Small intestine (tissue), 16 donors: ENCODE measurements at places on chromosomes 2 and 18. TPM values are rescaled to one million over a fixed set of nuclear protein-coding genes. Genes with fewer than 3 reads are reported as not detected.

GRCh38 chr2:212142631-212143030 is 396.0 kb downstream of the ERBB4 start:
- DNase-seq, result no peak

DNA sequence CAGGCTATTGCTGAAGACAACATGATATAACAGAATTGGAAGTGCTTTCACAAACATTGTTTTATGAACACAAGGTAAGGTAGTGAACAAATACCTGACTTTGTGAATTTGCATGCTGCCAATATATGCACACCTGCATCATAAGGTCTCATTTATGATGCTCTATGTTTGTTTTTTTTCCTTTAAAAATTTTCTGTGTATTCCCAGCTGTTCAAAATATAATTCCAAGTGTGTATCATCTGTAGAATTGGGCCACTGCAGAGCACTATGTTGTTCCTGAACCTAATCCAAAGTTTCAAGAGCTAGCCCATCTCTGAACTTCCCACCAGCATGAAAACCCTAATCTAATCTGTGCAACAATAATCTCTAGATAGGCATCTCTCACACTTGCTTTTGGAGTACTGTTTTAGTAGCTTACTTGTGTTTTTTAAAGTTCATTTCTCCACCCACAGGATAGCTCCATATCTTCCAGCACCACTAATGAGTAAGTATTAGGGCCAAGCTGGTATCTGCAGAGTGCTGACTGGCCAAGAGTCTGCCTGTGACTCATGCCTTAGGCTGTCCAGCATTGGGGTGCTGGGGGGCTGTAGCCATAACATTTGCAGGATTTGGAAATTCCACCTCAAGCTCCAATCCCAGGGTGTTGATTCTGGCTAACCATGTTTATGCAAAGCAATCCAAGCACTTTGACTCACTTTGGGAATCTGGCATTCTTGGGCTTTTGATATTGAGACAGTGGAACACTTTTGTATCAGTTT is 208.2 kb upstream of the REV1 start:
- DNase-seq, result no peak

- no peak for DNase-seq
Measured at GRCh38 chr2:177261116-177262060, 3.1 kb downstream of the NFE2L2 start.

GRCh38 chr2:240856151-240856980 is 12.3 kb upstream of the AGXT start:
- peak; percentile 37 for DNase-seq

Gene RUFY4
- polyA plus RNA-seq, result 0.25 TPM

DNA sequence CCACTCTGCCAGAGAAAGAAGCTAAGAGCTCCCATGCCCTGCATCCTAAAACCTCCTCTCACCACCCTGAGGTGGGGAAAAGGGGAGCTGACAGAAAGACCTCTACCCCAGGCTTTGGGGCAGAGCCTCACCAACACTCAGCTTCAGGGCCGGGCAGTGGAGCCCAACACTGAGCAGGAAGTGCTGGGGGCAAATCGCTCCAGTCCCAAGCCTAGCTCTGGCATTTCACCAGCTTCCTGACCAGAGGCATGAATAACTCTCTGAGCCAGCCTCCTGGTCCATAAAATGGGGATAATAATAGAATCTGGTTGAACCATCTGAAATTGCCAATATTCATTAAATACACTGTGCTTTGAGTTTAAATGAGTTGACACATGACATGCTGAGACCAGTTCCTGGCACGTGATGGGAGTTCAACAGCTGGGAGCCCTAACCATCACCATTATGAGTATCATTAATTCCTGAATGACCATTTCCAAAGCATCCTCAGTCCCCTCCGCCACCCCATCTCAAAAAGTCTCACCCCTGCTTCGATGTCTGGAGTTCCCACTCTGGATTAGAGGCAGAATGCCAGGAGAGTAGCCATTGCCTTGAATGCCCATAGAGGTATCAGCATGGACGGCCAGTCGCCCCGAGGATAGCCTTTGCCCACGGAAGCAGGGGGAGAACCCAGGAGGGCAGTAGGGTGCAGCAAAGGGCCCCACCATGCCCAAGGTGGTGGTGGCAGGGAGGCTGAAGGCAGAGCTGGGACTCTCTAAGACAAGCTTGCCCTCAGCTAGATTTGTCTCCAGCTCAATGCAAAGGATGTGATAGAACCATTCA is 153.4 kb downstream of the TNS1 start:
- no peak for DNase-seq

- DNase-seq, result no peak
Measured at GRCh38 chr18:51092117-51092516, 62.1 kb downstream of the SMAD4 start.

- DNase-seq, result no peak
Measured at GRCh38 chr2:64220894-64221617, 76.8 kb upstream of the PELI1 start.

GRCh38 chr2:173793709-173794565 is 171.2 kb downstream of the SP3 start:
- peak; percentile 58 for DNase-seq

DNA sequence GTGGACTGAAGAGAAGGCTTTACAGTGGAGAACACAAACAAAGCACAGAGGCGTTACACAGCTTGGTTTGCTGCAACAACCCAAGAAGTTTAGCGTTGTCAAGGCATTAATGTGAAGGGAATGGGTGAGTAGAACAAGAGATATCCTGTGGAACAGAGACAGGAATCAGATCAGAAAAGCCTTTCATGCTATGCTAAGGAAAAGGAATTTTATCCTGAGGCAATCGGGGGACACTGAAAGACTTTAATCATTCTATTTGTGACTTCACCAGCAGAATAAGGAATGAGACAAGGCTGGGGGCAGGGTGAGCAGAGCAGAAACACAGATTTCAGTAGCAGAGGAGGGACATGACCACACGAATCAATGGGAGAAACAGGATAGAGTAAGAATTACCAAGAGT is 600.7 kb downstream of the IRS1 start:
- DNase-seq, result no peak

GRCh38 chr18:28793901-28794300 is 617.0 kb upstream of the CDH2 start:
- peak; percentile 58 for DNase-seq

- peak; percentile 63 for DNase-seq
Measured at GRCh38 chr2:55163941-55164390, 68.1 kb downstream of the CLHC1 start.

Gene TMEM247
- not detected for polyA plus RNA-seq

Gene BOLL
- polyA plus RNA-seq, result not detected

DNA sequence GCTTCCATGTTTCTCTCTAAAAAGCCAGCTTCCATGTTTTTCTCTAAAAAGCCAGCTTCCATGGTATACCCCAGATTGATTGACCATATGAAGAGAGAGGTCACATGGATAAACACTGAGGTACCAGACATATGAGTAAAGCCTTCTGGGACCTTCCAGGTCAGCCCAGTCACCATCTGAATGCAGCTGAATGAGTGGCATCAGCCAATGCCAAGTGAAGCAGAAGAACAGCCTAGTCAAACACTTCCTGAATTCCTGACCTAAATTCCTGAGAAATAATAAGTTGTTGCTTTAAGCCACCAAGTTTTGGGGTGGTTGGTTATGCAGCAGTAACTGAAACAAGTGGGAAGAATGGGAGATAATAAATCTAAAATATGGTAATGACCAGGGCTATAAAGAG is 5.7 kb upstream of the ALS2 start:
- no peak for DNase-seq

Gene CAPN14
- polyA plus RNA-seq, result not detected

DNA sequence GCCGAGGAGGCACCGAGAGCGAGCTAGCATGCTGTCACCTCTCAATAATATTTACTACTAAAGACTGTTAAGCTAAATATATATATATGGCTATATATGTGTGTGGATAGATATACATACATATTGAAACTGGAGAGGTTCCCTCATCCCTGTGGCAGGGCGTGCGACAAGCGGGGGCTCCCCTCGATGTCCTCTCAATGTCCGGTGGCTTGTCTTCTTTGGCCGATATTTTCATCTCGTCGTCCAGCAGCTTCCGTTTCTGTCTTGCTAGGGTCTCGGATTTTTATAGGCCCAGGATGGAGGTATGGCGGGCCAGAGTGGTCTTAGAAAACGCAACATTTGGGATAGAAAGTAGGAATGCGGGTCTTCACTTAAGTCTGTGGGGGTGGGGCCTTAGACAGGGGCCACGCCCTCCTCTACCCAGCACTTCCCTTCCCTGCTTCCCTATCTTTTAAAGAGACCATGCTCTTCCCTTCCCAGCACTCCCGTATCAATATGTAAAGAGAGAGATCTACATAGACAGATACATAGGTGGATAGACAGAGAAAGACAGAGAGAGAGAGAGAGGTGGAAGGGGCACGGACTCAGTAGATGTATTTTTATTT is 866.8 kb downstream of the DSC3 start:
- no peak for DNase-seq

DNA sequence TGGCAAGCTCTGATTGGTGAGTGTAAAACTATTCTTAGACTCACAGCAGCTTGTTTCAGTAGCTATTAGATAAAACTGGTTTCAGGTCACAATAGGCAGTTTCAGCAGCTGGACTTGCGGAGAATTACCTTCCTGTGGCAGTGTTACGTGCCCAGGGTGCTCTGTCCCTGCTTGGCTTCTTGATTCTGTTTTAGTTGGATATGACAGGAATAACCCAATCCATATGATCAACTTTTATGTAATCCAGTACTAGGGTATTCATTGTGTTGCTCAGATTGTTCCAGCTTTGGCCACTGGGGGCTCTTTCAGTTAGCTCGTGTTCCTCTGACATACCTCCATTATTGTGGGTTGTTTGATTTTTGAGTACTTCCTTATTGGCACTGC is 43.1 kb downstream of the INPP4A start:
- peak; percentile 58 for DNase-seq

DNA sequence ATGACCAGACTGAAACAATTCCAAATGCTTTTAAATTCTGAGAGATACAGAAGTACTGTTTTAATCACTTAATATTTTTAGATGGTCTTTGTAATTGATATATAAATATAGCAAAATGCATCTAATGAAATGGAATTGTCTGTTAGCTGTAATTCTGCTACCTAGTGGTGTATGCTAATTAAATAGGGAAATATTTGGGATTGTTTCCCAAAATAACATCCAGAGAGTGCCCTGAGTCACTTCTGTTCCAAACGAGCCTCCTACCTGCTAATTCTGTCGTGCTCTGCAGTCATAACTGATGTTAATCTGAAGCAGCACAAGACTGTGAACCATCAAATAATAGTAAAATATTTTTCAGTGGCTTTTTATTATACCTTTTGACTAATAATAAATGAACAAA is 71.4 kb upstream of the NOSTRIN start:
- no peak for DNase-seq

DNA sequence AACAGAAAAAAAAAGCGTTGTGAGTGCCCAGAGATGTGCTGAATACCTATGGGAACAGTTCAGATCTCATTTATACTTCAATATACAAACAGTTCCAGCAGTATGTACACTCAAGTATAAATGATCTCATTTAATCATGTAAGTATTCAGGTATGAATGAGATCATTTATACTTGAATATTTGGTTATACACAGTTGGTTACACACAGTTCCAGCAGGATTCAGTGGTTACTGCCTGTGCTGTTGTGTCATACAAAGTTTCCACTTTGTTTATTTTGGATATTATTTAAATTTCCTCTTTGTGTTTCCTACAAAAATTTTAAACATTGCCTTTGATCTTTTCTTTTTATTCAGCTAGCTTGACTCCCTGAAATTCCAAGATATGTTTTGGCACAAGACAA is 293.5 kb upstream of the SLC39A10 start:
- DNase-seq, result no peak
